ENCODE measurements at places on chromosomes 2 and 18.

GRCh38 chr18:77146249-77147080, 13.9 kb upstream of the MBP start:
- no peak for DNase-seq

DNA sequence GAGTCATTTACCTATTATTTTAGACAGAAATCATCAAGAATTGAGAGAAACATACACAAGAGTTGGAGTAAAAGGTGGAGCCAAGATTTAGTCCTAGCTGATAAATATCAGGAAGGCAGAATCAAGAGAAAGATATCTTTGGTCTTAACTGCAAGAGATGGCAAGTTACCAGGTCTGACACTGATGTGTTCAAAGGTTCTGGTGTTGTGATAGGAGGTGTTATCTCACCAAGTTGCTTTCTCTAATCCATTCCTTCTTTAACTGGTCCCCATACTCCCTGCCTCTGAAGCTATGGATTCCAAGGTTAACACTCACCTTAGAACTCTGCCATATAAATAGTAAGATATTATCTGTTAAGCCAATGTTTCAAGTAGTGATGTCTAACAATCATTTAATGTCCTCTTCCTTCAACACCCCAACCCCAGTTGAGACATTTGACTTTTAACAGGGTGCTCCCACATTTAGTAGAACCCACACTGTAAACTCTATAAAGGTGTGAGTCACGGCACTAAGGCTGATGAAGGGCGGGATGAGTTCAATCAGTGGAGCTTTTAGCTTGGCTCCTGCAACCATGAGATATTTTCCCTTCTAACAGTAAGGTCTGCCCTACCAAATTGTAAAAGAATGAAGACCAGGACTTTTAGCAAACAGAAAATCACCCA, 333.7 kb downstream of the RND3 start:
- no peak for DNase-seq

GRCh38 chr2:241888641-241889040, 19.1 kb downstream of the RTP5 start:
- no peak for DNase-seq

GRCh38 chr2:33058716-33059470, 112.1 kb downstream of the LTBP1 start:
- peak; percentile 44 for DNase-seq

DNA sequence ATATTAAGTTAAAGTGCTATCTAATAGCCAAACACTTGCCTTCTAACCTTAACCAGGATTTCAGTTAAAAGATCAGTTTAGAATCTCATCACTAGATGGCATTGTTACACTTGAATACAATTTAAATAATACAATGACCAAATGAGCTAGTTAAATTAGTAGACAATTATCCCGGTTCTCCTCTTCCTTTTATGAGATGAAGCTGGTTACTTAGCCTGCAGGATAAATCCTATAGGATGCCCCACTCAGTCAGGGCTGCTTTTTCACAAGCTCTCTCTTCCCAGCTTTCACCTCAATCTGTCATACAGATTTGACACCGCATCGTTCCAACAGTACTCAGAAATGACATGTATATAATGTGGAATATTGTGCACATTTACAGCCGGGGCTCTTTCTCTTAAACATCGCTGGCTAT, 678.8 kb downstream of the KCNJ3 start:
- DNase-seq = peak; percentile 37

DNA sequence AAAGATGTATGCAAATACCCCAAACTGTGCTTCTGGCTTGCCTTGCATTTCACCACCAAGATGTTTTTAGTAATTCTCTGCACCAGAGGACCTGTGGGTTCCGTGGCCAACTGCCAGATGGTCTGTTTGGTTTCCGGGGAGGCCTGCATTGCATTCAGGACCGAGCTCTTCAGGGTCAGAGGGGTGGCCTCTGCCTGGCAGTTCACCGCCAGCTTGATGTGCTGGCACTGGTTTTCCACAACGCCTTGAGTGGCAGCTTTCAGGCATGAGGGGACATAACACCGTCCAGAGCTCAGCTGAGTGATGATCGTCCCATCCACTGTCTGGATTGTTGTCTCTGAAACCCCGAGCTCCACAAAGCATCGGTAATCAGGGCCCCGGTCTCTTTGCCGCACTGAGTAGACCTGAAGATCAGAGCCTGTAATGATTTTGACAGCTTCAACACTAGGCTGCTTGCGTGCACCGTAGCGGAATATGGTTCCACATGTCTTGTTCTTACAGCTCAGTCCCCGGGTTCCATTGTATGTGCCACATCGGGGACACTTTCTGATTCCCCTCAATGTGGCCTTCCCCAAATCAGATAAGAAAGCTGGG, 9.4 kb downstream of the C2orf42 start:
- no peak for DNase-seq

DNA sequence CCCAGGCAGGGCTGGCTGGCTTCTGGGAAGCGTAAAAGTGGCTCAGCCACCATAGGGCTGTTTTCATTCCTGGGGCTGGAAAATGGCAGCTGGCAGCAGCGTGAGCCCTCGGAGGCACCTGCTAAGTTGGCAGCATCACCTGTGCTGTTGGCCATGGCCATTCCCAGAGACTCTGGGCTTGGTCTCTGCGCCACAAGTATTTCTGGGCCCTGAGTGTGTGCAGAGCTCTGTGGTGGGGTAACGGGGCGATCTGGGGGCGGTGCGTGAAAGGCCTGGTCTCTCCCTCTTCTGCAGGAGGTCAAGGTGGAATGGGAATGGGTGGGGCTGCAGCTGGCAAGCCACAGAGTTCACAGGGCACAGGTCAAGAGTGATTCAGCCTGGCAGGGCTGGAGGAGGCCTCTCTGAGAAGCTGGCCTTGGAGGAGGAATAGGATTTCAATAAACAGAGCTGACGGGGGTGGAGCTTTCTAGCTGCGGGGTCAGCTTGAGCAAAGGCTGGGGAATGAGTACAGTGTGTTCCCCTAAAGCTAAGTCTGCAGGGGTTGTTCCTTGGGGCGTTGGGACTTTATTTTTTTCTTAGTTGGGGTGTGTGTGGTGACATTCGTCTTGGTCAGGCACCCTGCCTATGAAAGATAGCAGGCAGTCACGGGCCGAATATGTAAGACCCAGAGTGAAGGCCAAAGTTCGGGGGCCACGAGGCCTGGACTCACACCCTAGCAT, 10.3 kb upstream of the NTSR2 start:
- DNase-seq = peak; percentile 10

- no peak for DNase-seq
These were observed 261.7 kb downstream of the PDE11A start for GRCh38 chr2:177810906-177811305.

DNA sequence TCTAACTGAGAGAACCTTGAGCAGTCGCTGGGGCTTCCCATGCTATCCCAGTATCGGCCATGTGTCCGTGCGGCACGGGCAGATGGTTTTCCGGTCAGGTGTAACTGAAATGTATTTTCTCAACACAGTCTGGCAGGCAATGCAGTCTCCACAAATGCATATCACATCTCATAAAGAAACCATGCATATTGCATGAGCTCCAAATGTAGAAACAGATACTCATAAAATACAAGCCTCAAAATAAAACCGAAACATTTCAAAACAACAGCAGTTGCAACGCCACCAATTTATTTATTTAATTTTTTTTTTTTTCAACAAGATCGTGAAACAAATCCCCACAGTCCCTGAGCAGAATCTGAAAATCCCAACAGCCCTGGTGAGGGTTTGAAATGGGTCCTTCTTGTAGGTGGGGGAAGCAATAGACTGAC, 299.4 kb downstream of the LPIN1 start:
- DNase-seq = no peak

- DNase-seq = no peak
These were observed 15.9 kb downstream of the SCG2 start for GRCh38 chr2:223586261-223586660.

- no peak for DNase-seq
These were observed 259.2 kb downstream of the CELF4 start for GRCh38 chr18:37306432-37306831.

- DNase-seq = no peak
These were observed 17.2 kb downstream of the SH3YL1 start for GRCh38 chr2:246489-247144.

GRCh38 chr2:59000796-59001195, 759.7 kb upstream of the FANCL start:
- no peak for DNase-seq

- DNase-seq = no peak
These were observed 659.3 kb downstream of the ERBB4 start for GRCh38 chr2:211879323-211879722.

DNA sequence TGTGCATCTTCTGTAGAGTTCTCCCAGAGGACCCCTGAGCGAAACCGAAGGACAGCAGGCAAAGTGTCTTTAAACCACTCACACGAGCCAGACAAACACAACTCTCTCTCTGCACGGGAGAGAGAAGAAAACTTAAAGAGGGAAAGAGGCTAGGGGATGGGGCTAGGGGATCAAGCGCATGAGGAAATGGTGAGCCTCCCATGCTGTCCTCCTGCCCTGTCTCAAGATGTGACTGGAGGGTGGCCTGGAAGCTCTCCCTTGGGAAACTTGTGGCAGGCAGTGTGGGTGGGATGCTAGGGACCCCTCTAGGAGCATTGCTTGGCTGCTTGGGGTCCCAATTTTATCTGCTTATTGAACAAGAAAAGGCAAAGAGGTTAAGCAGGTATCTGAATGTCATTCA, 44.5 kb downstream of the CYP26B1 start:
- DNase-seq = no peak

DNA sequence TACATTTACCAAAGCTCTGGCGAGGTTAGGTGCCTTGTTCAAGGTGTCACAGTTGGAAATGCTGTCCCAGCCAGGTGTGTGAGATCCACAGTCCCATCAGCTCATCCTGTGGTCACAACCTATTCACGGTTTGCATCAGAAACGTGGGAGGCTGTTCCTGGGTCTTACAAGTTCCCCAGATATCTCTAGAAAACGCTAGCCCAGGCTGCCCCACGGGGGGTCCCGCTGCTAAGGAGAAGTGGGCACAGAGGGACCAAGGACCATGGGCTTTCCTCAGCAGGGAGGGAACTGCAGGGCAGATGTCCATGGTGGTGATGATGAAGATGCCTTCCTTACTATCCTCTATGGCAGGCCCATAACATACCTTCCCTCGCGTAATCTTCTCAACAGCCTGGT, 649 bp downstream of the FECH start:
- DNase-seq = no peak

- no peak for DNase-seq
These were observed 11.7 kb downstream of the PHOSPHO2 start for GRCh38 chr2:169705927-169706326.

DNA sequence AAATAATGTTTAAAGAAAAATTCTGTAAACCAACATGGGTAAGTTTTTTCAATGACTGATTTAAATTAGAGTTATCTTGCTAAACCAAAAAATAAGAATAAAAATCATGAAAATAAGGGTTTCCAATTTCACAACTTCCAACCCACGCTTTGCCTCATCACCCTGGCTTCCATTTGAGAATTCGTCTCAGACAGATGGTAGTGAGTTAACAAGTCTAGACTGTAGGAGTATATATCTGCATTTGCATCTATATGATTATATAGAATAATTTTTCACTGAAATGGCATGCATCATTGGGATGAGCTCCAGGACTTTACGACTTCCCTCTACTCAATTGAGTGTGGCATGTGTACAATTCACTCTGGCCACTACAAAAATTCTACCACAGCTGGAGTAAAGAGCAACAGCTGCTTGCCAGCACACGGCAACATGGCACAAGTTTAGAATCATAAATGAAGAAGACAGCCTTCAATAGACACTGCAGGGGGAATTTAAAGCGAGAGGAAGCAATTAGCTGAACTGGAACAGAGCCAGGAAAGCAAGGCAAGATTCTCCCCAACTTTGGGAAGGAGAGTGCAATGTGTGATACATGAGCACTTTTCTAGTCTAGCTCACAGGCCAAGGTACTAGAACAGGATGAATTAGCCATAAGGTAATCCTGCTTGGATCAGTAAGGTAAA, 1673.5 kb upstream of the CELF4 start:
- DNase-seq = no peak

- no peak for DNase-seq
These were observed 32.9 kb upstream of the PPM1B start for GRCh38 chr2:44135771-44136170.

DNA sequence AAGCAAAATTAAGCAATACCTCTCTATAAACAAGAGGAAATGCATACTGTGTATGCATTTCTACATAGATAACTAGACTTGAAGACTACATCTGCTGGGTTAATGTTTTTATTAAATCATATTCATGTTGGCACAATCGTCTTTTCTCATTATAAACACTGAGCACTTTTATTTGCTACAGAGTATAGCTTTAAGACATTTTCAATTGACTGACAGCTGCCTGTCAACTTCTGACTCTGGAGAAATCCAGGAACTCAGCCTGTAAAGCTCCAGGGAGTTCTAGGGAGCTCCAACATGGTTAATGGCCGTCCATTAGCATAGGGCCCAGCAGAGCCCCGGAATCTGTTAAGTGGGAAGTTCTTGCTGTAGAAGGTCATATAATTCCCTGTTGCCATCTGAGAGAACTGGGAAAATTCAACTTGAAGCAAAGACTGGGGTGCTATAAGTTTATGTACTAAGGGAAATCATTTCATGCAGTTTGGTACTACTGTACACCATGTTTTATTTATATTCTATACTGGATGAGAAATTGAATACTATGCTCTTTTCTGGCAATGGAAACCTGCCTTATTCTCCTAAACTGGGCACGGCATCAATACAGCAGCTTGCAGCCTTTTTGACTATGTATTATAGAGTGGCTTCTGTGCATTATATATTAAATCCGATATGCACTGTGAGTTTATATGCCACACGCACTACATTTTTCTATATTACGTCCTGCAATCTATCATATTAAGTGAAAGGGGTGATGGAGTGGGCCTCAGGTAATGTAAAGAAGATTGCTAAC, 243.5 kb upstream of the ZNF521 start:
- no peak for DNase-seq

GRCh38 chr2:14634182-14634488, 1.6 kb downstream of the LRATD1 start:
- DNase-seq = no peak

DNA sequence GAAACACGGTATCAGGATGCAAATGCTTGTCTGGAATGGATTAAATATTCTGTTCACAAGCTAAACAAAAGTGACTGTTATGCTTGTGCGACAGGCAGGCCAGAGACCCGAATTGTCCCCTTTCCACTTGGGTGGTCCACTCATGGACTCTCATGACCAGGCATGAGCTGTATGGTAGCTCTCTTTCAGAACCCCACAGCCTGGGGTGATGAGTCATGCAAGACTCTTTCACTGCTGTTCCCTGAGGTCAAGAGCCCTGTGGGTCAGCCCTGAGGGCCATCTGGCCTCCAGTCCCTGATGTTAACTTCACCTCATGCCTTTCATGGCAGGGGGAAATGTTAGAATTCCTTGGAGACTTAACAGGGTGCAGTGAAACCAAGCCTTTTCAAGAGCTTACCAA, 13.7 kb upstream of the SAP130 start:
- no peak for DNase-seq

GRCh38 chr2:5021136-5021535, 671.0 kb upstream of the SOX11 start:
- no peak for DNase-seq

- no peak for DNase-seq
These were observed 252.7 kb downstream of the ZEB2 start for GRCh38 chr2:144267239-144267638.

- DNase-seq = no peak
These were observed 479.3 kb upstream of the HS6ST1 start for GRCh38 chr2:128797937-128798336.

GRCh38 chr18:57891707-57892391, 88.7 kb upstream of the ATP8B1 start:
- no peak for DNase-seq

Data from NCI-H2227 treated with DMSO at 0.1 percent for 48 hours (cell line).